Activated CD8-positive, alpha-beta T cell treated with anti-CD3 and anti-CD28 coated beads, Interleukin-2, amount 10 ng/mL, durations not matched to agents 7 days and 5 days (primary cell): ENCODE measurements at places on chromosomes 7 and 10. TPM values are rescaled to one million over a fixed set of nuclear protein-coding genes. Genes with fewer than 3 reads are reported as not detected.

DNA sequence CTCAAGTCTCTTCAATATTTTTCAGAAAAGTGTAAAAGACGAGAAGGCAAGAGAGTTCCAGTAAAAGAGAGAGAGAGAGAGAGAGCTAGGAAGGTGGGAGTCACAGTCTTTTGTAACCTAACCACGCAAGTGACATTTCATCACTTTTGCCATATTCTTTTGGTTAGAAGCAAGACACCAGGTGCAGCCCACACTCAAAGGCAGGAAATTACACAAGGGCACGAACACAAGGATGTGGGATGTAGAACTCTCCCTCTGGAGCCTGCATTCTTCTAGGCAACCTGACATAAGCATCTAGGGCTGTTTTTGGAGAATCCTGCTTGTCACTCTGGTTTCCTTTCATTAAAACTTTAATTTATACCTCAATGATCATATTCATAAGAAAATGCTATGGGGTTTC, 1213.1 kb downstream of the DNAJB9 start:
- no peaks in the 10 kb centered on the region for H3K36me3 ChIP-seq
- DNase-seq: no peak
- no peaks in the 10 kb centered on the region for H3K4me1 ChIP-seq
- no peak overlapping the region for H3K4me3 ChIP-seq
- no peaks in the 10 kb centered on the region for H3K27me3 ChIP-seq

DNA sequence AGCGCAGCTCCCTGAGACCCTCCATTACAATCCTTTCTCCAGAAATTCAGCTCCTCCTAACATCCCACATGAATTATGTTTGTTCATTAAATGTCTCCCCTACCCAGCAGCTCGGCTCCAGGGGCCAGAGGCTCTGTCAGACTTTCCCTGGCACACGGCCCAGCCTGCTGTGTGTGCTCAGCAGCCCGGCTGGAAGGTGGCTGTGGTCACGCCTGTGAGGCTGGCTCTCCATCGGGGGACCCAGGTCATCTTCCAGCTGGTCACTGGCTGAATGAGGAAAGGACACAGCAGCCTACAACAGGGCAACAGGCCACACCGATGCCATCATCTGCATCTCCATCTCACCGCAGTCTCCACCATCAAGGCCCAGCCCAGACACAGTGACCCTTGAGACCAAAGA, 219.8 kb downstream of the MAD1L1 start:
- no peaks in the 10 kb centered on the region for H3K36me3 ChIP-seq
- no peaks in the 10 kb centered on the region for H3K27me3 ChIP-seq

Gene KCP
- total RNA-seq: not detected

DNA sequence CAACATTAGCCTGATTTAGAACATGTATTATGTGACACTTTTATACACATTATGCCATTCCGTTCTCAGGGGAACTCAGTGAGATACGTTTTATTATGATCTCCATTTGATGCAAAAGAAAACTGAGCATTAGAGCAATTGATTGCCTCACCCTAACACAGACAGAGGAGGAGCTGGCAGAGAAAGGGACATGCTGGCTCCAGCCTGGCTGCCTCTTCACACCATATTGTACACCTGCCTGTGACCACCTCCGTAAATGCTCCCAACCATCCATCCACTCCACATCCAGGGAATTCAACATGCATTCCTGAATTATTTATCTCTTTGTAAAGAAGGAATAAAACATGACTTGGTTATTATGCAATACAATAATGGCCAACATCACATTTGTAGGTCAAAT, 195.0 kb upstream of the STK17A start:
- H3K27me3 ChIP-seq: peaks cover 2% of the 10 kb centered on the region
- H3K4me1 ChIP-seq: peaks cover 1% of the 10 kb centered on the region
- no peaks in the 10 kb centered on the region for H3K36me3 ChIP-seq
- H3K4me3 ChIP-seq: no peak overlapping the region
- no peak overlapping the region for H3K27ac ChIP-seq

DNA sequence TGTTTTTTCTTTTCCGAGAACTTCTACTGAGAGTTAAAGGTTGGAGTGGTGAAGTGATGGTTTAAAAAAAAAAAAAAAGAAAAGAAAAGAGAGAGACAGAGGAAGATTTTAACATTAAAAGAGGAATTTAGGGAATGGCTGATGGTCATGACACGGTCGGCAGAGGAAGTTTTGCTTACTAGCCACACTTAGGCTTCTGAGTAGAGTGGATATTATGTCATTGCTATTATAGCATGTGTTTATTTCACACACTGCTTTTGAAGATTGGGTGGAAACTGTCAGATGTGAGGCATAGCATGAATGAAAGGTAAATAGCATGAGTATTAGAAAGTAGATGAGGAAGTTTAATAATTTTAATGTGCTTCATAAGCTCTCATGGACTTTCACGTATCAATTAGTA, 2.5 kb downstream of the KAT6B start:
- H3K4me3 ChIP-seq: no peak overlapping the region
- H3K4me1 ChIP-seq: peaks cover 38% of the 10 kb centered on the region
- H3K27ac ChIP-seq: no peak overlapping the region
- DNase-seq: no peak
- peaks cover 18% of the 10 kb centered on the region for H3K36me3 ChIP-seq

DNA sequence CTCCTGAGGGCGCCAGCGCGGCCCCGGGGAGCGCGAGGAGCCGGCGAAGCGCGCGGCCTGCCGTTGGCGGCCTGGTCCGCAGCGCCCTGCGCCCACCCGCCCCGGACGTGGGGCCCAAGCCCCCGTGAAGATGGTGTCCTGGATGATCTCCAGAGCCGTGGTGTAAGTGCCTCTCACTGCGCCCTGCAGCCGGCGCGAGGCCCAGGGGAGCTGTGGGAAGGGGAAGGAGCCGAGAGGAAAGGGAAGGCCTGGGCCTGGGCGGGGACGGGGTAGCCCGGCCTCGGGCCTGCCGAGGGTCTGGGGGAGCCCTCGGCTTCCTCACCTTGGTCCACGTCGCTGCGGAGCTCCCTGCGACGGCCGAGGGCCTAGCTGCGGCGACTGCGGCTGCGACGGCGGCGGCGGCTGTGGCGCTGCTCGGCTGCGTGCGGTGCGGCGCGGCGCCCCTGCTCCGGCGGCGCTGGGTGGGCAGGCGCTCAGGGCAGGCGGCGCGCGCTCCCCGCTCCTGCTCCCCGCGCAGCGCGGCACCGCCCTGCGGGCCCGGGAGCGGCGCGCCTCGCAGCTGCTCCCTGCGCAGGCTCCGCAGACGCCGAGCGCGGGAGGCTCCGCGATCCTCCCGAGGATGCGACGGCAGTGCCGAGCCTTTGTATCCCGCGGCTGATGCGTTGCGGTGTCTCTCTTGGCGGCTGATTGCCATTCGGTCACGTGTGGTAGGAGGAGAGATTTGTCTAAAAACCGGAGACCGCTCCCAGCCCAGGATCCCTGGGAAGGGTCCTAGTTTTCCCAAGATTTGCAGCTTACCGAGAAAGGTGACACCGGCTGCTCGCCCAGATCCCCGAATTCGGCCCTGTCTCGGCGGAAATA, 445 bp downstream of the REEP3 start:
- H3K36me3 ChIP-seq: peaks cover 21% of the 10 kb centered on the region
- peaks cover 61% of the 10 kb centered on the region for H3K4me1 ChIP-seq
- peak overlapping the region; percentile 91 for H3K27ac ChIP-seq
- H3K4me3 ChIP-seq: peak overlapping the region; percentile 87

GRCh38 chr7:158324397-158325360, 262.9 kb downstream of the PTPRN2 start:
- H3K4me1 ChIP-seq: no peaks in the 10 kb centered on the region
- H3K27me3 ChIP-seq: no peaks in the 10 kb centered on the region
- peaks cover 2% of the 10 kb centered on the region for H3K36me3 ChIP-seq
- no peak overlapping the region for H3K27ac ChIP-seq
- no peak overlapping the region for H3K4me3 ChIP-seq
- DNase-seq: no peak

DNA sequence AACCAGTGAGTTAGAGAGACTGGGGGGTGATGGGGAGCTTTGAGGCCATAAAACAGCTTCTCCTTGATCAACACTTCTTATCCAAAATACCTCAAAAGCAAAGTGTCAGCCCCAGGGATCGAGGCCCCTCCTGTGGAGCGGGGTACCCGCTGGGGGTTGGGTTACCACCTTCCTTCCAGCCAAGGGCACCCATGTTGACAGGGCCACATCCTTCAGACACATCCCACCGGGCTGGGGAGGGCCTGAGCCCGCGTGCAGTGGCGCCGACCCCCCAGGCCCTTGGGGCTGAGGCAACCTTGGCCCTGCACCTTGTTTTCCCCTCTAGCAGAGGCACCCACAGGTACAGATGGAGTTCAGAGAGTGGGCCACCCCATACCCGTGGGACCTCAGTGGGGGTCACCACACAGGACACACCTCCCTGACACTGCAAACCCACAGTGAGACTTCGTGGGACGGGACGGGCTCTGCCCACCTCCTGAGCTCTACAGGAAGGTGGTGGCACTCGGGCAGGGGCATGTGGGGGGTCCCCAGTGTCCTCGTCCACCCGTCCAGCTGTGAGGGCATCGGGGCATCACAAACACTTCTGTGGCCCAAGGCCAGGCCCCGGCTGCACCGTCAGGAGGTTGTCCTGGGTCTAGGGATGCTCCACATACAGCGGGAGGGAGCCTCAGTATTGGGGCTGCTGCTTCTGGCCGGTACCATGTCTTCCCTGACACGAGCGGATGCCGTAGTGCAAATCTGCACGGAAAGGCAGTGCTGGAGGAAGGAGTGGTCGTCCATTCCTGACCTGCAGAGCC, 10.7 kb downstream of the DPYSL4 start:
- DNase-seq: no peak
- no peak overlapping the region for H3K27ac ChIP-seq
- no peaks in the 10 kb centered on the region for H3K4me1 ChIP-seq
- no peak overlapping the region for H3K4me3 ChIP-seq

GRCh38 chr10:34576797-34577196, 238.3 kb downstream of the PARD3 start:
- H3K27me3 ChIP-seq: no peaks in the 10 kb centered on the region
- no peak overlapping the region for H3K4me3 ChIP-seq
- H3K27ac ChIP-seq: no peak overlapping the region
- H3K4me1 ChIP-seq: no peaks in the 10 kb centered on the region
- no peaks in the 10 kb centered on the region for H3K36me3 ChIP-seq
- no peak for DNase-seq

DNA sequence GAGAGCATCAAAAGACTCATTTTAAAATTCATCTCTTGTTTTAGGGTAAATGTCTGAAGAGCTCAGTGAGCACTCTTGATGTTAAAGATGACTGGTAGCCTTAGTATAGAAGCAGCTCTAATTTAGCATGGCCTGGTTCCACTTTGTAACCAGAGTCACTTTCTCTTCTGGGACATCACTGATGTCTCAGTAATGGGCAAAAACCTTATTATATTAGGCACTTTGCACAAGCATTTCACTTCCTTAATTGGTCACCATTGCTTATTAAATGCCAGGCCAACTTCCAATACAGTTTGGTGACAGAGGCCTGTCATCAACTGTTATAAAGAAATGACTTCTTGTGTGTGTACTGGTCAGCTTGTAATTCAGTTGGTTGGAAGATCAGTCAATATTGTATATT, 53.0 kb downstream of the STEAP1B start:
- peaks cover 12% of the 10 kb centered on the region for H3K4me1 ChIP-seq
- DNase-seq: no peak
- H3K36me3 ChIP-seq: no peaks in the 10 kb centered on the region
- no peak overlapping the region for H3K27ac ChIP-seq

Gene PDE1C
- not detected for total RNA-seq

DNA sequence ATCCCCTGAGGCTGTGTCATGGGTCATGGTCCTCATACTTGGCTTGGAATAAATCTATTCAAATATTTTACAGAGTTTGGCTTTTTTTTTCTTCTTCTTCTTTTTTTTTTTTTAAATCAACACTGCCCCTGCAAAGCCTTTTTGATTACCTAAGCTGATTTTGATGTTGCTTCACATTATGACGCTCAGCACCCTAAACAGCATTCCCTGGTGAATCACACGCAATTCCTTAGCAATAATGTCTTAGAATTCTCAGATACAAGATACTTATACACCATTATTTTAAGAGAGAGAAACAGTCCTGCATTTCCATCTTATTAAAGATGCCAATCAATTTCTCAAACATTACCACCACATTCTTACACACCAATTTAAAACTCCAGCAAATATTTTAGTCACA, 323.7 kb upstream of the IGFBP3 start:
- no peaks in the 10 kb centered on the region for H3K4me1 ChIP-seq

- no peaks in the 10 kb centered on the region for H3K36me3 ChIP-seq
- no peak overlapping the region for H3K4me3 ChIP-seq
- no peak overlapping the region for H3K27ac ChIP-seq
- H3K4me1 ChIP-seq: no peaks in the 10 kb centered on the region
- no peaks in the 10 kb centered on the region for H3K27me3 ChIP-seq
Measured at GRCh38 chr10:58674251-58674650, 161.6 kb downstream of the BICC1 start.

DNA sequence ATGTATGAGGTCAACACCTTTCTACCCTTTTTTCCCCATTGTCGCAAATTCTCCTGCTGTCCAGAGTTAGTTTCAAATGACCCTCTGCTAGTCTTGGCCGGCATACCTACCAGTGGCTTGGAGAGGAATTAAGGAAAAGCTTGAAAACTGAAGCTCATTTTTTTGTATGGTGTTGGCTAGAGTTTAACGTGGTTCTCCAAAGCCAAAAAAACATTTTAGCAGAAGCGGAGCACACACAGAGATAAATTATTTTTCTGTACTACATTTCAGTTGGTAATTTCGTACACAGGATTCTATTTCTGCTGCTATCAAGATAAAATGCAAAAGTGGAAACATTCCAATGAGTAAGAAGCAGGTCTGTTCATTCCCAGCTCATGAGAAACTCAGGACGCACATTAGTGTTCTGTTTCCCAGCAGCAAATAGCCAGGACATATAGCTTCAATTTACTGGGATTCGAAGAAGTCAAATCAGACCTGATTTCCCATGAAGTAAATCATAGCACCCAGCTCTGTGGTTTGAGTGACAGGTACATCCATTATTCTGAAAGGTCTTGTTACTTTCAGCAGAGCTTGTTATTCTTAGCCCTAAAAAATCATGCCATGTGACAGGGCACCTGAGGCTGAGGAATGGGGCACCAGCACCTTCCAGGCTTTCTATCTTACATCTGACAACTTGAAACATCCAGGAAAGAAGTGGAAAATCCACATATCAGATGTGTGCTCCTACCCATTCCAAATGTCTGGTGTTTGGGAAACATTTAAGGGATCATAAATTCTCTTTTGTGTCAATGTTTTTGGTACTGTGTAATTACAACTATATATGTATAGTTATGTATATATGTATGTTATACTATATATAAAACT, 215.9 kb upstream of the C7orf33 start:
- no peak for DNase-seq
- no peak overlapping the region for H3K4me3 ChIP-seq
- no peak overlapping the region for H3K27ac ChIP-seq
- no peaks in the 10 kb centered on the region for H3K4me1 ChIP-seq
- no peaks in the 10 kb centered on the region for H3K36me3 ChIP-seq
- H3K27me3 ChIP-seq: no peaks in the 10 kb centered on the region

Gene GPR146
- total RNA-seq: 2.7 TPM

- no peak overlapping the region for H3K27ac ChIP-seq
- no peaks in the 10 kb centered on the region for H3K27me3 ChIP-seq
- no peaks in the 10 kb centered on the region for H3K36me3 ChIP-seq
- H3K4me1 ChIP-seq: no peaks in the 10 kb centered on the region
Measured at GRCh38 chr7:20407585-20408466, 77.1 kb downstream of the ITGB8 start.

Gene GNAT3
- total RNA-seq: not detected

Gene ACSM6
- not detected for total RNA-seq

Gene CCDC3
- not detected for total RNA-seq

Gene CARD11
- 178 TPM for total RNA-seq
